Kasumi-1 (cell line): ENCODE measurements at places on chromosomes 3 and 15.

GRCh38 chr3:158109804-158110657, at the start of gene RSRC1:
RSRC1 (plus strand) TSS chr3:158110089; CDS start chr3:158122105, 12,016 bp downstream.
- DNase-seq: peak; percentile 90

DNA sequence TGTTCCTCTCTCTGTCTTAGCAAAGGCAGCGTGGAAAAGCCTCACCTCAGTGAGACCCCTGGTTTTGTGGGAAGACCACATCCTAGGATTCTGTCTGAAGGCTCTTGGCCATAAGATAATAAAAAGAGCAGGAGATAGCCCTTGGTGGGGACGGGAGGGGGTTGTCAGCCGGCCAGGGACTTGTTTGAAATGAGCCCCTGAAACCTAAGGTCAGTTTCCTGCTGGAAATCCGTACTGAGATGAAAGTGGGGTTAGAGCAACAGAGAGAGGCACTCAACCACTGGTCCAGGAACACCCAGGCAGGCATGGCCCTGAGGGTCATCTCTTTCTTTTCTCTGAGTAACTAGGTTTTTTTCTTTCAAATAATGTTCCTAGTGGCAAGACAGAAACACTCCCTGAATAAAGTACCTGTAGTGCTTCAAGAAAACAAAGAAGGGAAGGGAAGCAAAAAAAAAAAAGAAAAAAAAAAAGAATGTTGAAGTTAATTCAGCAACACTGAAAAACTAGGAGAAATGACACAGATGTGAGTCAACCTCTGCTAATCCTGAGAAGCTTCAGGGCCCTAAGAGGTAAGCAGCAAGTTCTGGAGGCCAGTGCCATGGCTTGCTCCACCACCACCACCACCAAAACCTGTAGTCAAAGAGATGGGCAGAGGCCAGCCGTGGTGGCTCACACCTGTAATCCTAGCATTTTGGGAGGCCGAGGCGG, 3.2 kb downstream of the ITGB5 start:
- no peak for DNase-seq

DNA sequence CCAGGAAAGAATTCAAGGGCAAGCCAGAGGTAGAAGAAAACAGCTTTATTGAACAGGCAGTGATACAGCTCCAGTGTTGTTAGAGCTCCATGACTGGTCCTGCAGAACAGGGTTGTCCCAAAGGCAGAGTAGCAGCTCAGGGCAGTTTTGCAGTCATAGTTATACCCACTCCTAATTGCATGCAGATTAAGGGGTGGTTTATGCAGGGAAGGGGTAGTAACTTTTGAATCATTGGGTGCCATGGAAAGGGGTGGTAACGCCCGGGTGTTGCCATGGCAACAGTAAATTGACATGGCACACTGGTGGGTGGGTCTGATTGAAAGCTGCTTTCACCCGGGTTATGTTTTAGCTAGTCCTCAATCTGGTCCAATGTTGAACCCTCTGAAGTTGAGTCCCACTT, 9.7 kb upstream of the RAB6B start:
- DNase-seq: no peak

GRCh38 chr3:155407331-155407730, 113.8 kb upstream of the STRIT1 start:
- no peak for DNase-seq

- no peak for DNase-seq
Measured at GRCh38 chr15:33915571-33916407, 52.5 kb upstream of the CHRM5 start.

- peak; percentile 42 for DNase-seq
Measured at GRCh38 chr3:155026999-155027591, 53.0 kb upstream of the MME start.

DNA sequence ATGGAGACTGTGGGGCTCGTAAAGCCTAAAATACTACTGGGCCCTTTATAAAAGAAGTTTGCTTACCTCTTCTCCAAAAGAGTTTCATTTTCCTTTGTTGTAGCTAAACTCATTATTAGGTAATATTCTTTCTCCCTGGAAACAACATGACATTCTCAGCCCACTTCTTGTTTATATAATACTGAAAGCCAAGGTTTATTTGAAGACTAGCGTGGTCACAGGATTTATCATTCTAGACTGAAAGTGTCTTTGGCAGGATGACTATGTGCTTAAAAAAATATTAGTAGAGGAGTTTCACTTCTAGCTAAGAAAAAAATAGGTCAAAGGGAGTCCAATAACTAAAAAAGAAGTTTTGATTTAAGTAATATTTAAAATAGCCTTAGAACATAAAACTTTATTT, 1085.2 kb upstream of the CADM2 start:
- DNase-seq: no peak

GRCh38 chr3:50119786-50120185, 31.1 kb downstream of the RBM5 start:
- DNase-seq: no peak

DNA sequence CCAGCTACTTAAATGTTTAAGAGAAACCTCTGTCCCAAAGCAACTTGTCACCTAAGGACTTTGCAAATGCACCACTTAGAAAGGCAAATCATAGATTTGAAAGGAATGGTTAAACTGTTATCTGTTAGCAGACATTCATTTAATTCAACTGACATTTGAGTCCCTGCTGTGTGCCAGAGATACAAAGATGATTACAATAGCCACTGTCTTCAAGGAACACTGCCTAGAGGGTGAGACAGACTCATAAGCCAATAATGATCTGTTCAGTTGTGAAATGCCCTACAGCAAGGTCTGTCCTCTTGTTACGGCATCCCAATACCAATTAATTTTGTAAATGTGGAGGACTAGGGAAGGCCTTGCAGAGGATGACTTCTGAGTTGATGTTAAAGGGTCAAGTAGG, 113.1 kb downstream of the ATG7 start:
- DNase-seq: no peak

DNA sequence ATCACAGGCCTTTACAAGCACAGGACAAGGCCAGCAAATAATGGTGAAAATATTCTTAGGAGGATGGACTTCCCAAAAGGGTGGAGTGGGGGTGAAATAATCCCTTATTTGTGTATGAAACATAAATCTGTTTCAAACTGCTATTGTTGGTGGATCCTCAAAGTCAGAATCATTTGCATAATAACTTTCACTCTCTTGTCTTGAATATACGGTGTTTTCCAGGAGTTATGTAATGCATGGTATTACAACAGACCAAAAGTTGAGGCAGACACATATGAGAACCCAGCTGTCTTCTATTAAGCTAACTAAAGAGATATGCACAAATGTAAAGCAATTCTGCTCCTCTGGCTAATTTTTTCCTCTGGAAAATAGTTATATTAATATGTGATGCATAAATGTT, 57.7 kb downstream of the PRTG start:
- no peak for DNase-seq

- no peak for DNase-seq
Measured at GRCh38 chr3:105538483-105538882, 171.8 kb downstream of the ALCAM start.

GRCh38 chr3:54731732-54732445, 196.0 kb downstream of the LRTM1 start:
- DNase-seq: no peak

DNA sequence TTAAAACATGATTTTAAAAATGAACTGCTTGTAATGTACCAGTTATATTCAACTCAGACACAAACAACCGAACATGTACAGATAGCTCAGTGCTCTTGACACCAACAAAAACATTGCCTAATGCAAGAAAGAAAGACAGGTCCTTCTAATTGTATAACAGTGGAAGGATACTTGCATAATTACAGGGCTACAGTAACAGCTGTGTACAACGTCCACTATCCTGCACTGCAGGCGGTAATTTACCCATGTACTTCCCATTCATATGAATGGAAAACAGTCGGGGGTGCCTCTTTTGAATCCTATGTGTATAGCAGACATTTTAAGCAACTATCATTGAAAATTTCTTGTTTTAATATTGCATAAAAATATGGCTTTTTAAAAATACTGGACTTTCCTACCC, 41.1 kb upstream of the PLSCR5 start:
- no peak for DNase-seq

DNA sequence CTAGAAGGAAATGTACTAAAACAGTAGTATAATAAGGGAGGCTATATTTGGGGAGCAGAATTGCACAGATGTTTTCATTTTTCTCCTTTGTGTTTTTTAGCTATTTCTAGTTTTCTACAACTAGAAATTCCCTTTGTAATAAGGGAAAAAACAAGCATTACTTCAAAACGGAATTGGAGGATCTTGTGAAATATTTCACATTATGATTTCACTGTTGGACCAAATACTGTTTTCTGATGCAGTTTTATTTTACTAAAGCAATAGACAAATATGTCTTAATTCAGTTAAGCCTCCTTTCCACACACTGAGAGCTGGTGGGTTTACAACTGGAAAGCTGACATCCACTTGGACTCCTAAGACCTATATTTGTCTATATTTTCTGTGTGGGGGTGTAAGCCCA, 7.3 kb downstream of the CCR1 start:
- DNase-seq: no peak

GRCh38 chr3:67093305-67093704, 95.2 kb downstream of the KBTBD8 start:
- DNase-seq: no peak

- no peak for DNase-seq
Measured at GRCh38 chr3:4320096-4320911, 17.1 kb downstream of the SETMAR start.

DNA sequence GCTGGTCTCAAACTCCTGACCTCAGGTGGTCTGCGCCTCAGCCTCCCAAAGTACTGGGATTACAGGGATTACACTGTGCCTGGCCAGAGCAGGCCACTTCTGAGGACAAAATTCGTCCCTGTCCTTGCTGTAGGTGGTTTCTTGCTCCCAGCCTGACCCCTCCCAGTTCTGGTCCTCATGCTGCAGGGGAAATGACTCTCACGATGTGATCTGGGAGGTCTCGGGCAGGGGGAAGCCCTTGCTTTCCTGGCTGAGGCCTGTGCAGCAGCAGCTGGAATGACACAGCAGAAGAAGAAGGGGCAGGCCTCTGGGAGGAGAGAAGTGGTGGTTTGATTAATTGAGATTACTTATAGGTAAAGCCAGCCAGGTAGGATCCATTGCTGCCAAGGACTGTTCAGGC, 39.3 kb downstream of the MEGF11 start:
- DNase-seq: no peak

GRCh38 chr3:101184111-101184510, 136.3 kb downstream of the IMPG2 start:
- DNase-seq: no peak

- no peak for DNase-seq
Measured at GRCh38 chr15:29133321-29133720, 136.3 kb downstream of the NSMCE3 start.

DNA sequence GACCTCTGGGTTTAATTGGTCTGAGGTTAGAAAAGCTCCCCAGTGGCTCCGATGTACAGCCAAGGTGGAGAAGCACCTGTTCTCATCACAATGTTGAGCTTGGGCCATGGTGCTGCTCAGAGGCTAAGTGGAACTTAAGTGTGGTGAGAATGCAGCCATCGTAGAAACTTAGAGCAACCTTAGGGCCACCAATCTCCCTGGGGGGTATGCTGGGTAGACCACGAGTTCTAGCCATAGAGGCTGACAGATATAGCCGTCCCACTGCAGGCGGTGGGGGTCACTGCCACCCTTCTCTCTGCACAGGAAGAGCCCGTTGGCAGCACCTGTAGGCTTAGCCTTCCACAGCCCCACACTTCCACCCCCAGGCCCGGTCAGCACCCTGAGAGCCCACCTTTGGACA, 38.0 kb downstream of the MGLL start:
- no peak for DNase-seq
